ENCODE measurements at places on chromosomes 1 and 21. TPM values are rescaled to one million over a fixed set of nuclear protein-coding genes. Genes with fewer than 3 reads are reported as not detected.

DNA sequence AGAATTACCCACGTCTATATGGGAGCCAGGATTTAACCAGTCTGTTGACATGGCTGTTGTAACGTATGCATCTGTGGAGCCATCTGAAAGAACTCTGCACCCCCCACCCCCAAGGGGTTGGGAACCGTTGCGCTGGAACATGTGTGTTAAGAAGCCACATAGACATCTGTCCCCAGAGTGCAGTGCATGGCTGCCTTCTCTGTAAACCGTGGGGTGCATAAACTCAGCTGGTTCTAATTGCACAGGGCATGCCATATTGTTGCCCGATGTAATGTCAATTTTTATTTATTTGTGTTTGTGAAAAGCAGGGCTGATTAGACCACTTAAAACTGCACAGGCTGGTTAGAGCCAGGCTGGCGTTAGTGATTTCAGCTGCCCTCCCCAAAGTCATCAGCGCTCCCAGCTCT, 70.1 kb upstream of the ROR1 start:
- H3K36me3 ChIP-seq, result no peaks in the 10 kb centered on the region
- H3K4me1 ChIP-seq, result no peaks in the 10 kb centered on the region
- no peak for DNase-seq

GRCh38 chr1:33122483-33123178, 41.7 kb downstream of the AZIN2 start:
- DNase-seq, result peak; percentile 17
- no peak overlapping the region for H3K27ac ChIP-seq
- peaks cover 22% of the 10 kb centered on the region for H3K36me3 ChIP-seq
- no peak overlapping the region for H3K4me3 ChIP-seq
- peaks cover 19% of the 10 kb centered on the region for H3K4me1 ChIP-seq

DNA sequence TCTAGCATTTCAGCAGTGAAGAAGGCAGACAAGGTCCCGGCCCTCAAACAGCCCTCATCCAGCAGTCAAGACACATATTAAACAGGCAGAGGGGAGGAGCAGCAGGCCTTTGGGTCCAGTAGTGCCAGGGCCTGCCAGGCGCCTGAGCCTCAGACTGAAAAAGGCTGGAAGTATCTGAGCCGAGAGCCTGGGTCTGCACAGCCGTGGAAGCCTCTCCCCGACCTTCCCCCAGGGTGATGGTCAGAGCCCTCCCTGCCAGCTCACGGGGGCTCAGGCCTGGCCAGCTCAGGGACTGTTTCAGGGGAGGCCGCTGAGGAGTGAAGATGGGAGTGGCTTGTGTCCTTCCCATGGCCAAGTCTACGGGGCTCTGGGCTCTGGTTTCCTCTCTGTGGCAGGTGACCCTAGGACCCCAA, 565.2 kb downstream of the PTPRU start:
- no peaks in the 10 kb centered on the region for H3K36me3 ChIP-seq
- H3K27me3 ChIP-seq, result no peaks in the 10 kb centered on the region
- H3K4me3 ChIP-seq, result no peak overlapping the region
- H3K27ac ChIP-seq, result no peak overlapping the region
- peak; percentile 4 for DNase-seq
- H3K4me1 ChIP-seq, result no peaks in the 10 kb centered on the region

- no peaks in the 10 kb centered on the region for H3K36me3 ChIP-seq
- H3K27me3 ChIP-seq, result peaks cover 5% of the 10 kb centered on the region
- H3K4me3 ChIP-seq, result no peak overlapping the region
- H3K27ac ChIP-seq, result no peak overlapping the region
- no peak for DNase-seq
- no peaks in the 10 kb centered on the region for H3K4me1 ChIP-seq
Observed at GRCh38 chr1:162722036-162722435, 68.5 kb upstream of the HSD17B7 start.

- DNase-seq, result no peak
- no peaks in the 10 kb centered on the region for H3K27me3 ChIP-seq
Observed at GRCh38 chr21:17733209-17733608, 85.9 kb downstream of the C21orf91 start.

CELA2B gene
- total RNA-seq, result not detected

GBP5 gene
- total RNA-seq, result 261 TPM
